CD4-positive, alpha-beta T cell treated with Interleukin-15 for 4 hours (primary cell): ENCODE measurements at places on chromosomes 5 and 9.

GRCh38 chr5:60487885-60488442, 212.0 kb downstream of the DEPDC1B start:
- no peak for DNase-seq

DNA sequence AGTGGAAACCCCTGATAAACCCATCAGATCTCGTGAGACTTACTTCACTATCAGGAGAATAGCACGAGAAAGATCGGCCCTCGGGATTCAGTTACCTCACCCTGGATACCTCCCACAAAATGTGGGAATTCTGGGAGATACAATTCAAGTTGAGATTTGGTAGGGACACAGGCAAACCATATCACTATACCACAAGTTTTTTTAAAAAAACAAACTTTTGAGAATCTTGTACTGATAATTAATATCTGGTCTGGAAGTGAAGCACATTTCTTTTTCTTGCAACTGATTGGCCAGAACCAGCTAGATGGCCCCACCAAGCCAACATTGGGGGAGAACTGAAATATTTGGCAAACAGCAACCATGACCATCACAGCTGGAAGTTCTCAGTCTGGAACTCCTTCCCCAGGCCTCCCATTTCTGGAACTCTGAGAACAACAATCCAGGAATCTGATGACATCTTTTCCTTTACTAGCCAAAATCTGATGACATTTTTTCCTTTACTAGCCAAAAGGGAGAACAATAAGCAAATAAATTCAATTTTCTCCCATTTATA, 51.8 kb upstream of the CDKN2B start:
- no peak for DNase-seq

GRCh38 chr5:143354025-143354424, 49.5 kb downstream of the NR3C1 start:
- DNase-seq, result no peak

- no peak for DNase-seq
These were observed 37.7 kb downstream of the SAR1B start for GRCh38 chr5:134594797-134595457.
